Stimulated activated CD4-positive, alpha-beta T cell treated with anti-CD3 and anti-CD28 coated beads, Interleukin-1b, Interleukin-23, amount 100 ng/mL, for 24 hours (primary cell): ENCODE measurements at places on chromosomes 3 and 15.
A peak's percentile ranks its signal among the peaks of the same experiment; 100 is the strongest.

DNA sequence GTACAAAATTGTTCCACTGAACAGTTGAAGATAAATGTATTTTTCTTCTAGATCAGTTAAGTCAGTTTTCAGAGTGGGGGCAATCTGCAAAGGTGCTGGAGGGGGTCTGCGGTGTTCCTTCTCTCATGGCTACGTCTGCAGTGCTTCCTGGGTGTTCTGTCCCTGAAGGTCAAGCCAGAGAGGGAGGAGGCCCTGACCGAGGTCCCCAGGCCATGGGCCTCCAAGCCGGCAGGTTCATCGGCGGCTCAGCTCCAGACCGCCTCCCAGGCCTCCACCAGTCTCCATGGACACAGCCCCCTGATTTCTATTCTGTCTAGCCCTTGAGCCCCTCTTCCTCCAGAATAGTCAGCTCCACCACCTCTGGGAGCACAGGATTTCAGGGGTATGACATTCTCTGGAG, 28.5 kb upstream of the TSEN2 start:
- no peak for DNase-seq

DNA sequence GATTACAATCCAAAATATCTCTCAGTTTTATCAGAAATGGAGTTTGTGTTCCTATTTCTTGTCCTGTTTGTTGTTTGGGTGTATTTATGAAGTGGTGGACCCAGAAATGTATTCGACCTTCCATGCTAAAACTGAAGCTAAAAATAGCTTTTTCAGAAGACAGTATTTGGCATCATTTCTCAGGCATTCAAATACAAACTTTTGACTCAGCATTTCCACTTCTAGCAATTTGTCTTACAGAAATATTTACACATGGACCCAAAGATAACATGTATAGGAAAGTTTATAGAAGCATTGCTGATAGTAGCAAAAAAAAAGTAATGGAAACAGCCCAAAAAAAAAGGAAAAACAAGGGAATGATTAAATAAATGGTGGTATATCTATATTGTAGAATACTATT, 156.3 kb downstream of the HCN4 start:
- no peak for DNase-seq

DNA sequence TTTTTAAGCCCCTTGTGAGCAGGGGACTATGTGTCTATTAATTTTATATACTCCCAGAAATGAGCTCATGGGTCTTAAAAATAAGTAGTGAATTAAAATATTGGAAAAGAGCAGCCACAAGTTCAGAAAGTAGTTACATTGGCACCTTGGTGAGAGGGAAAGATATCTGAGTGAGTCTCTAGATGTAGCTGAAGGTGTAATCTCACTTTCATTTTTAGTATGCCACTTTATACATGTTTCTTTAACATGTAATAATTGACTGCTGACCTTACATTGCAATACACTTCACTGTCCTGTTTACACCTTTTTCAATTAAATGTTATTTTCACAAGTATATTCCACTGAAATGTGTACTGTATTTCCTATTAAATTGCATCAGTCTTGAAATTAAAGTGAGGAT, 12.1 kb upstream of the PAK6 start:
- no peak for DNase-seq

GRCh38 chr15:38648121-38648843, 83.7 kb upstream of the RASGRP1 start:
- DNase-seq, result no peak

GRCh38 chr3:181383760-181384159, 328.0 kb upstream of the SOX2 start:
- DNase-seq, result no peak

DNA sequence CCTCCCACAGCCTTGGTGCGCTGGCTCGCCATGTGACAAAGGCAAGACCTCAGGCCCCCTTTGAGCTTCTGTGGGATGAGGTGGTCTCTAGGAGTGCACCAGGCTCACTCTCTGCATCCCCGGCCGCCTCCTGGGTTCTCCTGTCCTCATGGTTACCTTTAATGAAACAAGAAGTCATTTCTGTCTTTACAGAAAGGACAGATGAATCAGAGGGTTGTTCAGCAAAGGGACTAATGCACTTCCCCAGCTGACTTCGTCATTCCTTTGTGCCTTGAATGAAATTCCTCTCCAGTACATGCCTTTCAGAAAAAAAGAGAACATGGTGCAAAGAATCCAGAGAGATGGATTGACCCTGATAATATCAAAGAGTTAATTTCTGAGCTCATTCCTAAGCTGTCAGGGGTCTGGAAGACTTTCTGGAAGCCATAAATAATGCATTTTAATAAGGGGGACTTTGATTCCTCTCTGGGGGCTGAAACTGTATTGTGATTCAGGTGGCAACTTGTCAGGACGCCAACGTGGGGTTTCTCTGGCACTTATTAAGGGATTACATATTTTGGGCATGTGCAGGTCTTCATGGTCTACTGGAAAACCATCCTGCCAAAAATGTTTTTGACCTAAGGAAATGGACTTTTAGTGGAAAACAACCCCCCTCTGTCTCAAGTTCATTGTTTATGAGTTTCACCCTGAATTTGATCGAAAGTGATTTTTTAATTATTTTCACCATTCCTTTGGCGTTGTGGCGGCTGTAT, 122.7 kb downstream of the FBLN2 start:
- no peak for DNase-seq

GRCh38 chr3:45712434-45713110, 23.4 kb downstream of the SACM1L start:
- DNase-seq, result no peak

DNA sequence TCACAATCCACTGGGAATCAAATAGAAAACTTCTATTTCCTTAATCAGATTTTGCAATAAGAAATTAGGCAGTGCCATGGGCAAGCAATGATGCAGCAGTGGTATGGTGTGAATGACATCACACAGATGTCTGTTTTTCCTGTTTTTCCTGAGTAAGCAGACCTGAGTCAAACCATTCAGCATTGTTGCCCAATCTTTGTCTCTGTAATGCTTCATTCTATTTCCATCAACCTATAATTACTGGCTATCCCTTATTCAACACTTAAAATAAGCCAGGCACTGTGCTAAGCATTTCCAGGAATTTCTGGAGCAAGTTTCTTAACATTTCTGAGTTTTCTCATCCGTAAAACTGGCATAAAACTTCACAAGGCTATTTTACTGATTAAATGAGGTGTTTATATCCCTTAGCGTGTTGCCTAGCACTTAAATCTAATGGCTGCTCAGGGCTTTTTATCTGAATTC, 11.3 kb upstream of the OXSR1 start:
- DNase-seq, result no peak

- no peak for DNase-seq
These were observed 196.2 kb upstream of the CFAP20DC start for GRCh38 chr3:59245859-59246501.

GRCh38 chr3:110021659-110022058, 684.3 kb upstream of the DPPA4 start:
- DNase-seq, result no peak

DNA sequence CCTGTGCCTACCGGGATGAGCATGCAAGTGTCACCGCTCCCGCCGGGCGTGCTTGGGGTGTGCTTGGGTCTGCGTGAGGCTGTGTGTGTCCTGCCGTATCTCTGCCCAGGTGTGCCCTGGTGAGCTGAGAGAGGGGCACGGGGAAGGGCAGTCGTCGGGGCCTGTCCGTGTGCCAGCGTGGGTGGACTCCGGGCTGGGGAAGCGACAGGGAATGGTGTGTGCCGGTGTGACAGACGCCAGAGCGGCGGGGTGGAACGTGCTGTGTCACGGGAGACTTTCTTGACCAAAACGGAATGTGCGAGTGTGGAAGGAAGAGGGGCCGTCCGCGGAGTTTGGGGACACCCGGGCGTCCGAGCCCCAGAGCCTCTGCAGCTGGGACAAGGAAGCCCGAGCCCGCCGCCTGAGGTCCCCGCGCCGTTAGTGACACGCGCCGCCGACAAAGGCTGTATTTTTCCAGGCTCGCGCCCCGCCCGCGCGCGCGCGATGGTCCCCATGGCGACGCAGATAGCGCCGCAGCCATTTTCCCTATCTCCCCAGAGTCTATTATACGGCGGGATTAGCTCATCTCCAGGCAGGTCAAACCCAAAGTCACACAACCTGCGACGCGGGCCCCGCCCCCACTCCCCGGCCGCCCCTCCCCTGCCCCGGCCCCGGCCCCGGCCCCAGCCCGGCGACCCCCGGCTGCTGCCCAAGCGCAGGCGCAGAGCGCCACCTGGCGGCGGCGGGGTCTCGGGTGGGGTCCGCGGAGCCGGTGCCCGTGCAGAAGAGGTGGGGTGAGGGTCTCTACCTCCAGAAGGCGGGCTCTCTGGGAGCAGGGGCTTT, 4.5 kb upstream of the GATA2 start:
- peak; percentile 57 for DNase-seq

DNA sequence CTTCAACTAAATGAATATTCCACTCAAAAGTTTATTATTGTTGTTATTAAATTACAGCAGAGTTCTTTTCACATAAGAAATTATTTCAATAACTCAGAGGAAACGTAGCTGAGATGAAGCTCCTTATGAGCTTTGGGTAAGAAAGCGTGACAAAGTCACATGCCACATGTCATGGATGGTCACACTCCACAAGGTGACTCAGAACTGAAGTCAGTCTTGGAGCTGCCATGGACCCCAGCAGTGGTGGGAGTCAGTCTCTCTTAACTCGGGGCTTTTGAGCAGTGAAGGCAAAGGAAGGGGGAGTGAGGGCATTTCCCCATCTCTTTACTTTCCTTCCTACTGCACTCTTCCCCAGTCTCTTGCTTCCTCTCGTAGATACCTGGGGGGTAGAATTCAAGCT, 87.5 kb upstream of the FAM3D start:
- no peak for DNase-seq
